ENCODE measurements at places on chromosomes 5 and 9.

DNA sequence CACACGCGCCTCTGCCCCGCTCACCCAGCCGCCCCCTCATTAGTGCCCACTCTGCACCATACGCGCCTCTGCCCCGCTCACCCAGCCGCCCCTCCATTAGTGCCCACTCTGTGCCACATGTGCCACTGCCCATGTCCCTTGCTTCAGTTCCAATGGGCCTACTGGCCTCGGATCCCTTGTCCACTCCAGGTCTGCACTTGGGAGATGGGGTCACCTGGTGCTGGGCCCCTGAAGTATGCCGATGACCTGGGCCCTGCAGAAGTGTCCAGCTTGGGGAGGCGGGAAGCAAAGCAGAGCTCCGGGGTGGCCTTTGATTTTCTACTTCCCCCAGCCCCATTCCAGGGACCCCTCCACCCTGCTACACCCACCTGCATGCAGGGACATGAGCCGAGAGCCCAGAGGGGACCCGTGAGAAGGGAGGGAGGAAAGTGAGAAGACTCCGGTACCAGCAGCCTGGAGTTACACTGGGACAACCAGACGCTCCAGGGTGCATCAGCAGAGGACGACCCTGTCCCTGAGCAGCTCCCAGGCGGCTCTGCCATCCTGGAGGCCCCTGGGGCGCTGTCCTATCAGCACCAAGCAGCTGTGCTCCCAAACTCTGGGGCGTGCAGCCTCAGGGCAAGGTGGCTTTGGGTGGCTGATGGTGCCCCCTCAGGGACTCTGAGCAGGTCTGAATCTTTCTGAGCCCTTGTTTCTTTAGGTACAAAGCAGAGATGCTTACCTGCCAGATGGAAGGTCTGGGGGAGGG, 140.8 kb downstream of the RXRA start:
- DNase-seq, result no peak

GRCh38 chr5:181241393-181241975, 2.2 kb downstream of the RACK1 start:
- DNase-seq, result no peak

- no peak for DNase-seq
Observed at GRCh38 chr9:26956860-26957233, 635 bp downstream of the IFT74 start.

DNA sequence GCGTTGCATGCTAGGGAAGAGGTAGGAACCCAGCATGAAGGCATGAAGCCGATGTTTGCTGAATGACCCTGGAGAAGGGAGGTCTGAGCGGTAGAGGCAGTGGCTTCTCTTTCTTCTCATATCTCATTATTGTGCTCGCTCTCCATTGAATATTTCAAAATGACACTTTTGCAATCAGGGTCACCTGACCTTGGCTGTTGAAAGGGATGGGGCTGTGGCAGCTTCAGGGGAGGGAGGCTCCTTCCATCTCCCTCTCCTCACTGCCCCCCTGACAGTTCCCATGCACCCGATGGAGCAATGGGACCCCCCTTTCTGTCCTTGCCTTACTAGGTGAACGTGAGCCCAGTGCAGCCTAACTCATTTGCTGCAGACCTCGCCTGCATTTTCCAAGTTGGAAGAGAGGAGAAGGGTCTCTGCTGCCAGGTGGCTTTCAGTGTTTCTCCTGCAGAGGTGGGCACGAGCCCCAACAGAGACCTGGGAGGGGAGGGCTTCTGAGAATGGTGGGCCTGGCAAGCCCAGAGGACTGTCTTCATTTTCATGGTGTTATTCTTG, 17.9 kb downstream of the STC2 start:
- DNase-seq, result no peak

- no peak for DNase-seq
Observed at GRCh38 chr9:121304707-121305106, 36.7 kb downstream of the GSN start.

DNA sequence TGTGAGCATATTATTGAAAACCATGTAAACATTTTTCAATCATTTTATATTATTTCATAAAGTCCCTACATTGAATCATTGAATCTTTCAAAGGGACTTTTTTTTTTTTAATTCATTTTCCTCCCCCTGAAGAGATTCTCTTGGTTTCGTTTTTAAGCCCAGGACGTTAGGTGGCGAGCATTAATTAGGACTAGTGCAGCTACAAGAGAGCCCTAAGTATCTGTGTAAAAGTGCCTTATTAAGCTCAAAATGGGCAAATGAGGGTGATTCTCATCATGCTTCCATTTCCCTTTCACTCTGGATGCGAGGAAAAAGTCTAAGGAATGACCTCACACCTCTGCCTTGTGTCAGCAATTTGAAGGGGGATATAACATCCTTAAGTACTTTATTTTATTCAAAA, 517.9 kb upstream of the ITGA1 start:
- peak; percentile 26 for DNase-seq

GRCh38 chr9:129232839-129233591, 55.0 kb upstream of the IER5L start:
- DNase-seq, result no peak

GRCh38 chr9:125893277-125893676, 146.1 kb downstream of the PBX3 start:
- DNase-seq, result no peak

DNA sequence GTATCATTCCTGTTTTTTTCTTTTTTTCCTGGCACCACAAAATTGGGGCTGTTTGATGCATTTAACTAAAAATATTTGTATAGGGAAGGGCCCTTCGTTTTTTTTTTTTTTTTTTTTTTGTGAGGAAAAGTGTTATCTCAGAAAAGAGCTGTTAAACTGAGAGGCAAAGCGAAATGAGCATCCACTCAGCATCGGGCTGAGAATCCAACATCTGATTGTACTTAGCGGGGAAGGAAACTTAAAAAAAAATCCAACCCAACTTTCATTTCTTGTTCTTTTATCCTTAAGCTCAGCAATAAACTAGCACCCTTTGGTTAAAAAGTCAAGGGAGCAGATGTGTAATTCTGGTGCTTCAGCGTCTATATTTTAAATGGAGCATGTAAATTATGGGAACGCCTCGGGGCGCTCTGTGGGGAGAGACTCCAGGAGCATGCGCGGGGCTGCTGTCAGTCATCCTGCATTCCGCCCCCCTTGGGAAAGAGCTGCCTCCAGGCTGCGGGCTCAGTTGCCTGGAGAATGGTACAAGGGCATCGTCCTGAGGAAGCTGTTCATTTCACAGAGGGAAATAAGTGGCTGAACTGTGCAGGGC, 33.3 kb downstream of the DMRT2 start:
- DNase-seq, result no peak

Measured in OCI-M1 (cell line).